Stimulated activated CD4-positive, alpha-beta T cell treated with anti-CD3 and anti-CD28 coated beads, Interleukin-1b, Interleukin-23, amount 100 ng/mL, for 4 hours (primary cell): ENCODE measurements at places on chromosomes 3 and 15.

DNA sequence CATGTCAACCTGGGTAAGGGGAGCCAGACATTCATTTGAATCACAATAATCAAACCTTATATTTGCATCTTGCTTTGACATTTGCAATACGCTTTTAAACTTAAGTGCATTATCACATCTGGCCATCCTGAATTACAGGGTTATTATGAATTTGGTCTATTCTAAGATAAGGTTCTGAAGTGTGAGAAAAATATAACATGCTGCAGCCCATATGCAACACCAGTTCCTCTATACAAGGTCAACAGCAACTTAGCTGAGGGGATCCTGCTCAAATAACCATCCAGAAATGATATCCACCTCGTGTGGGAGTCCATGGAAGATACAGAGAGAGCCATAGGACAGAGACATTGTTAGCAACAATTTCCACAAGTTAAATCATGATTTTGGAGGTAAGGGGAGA is 72.7 kb upstream of the RAD18 start:
- no peak for DNase-seq

GRCh38 chr15:55915221-55915620 is 78.2 kb downstream of the NEDD4 start:
- DNase-seq, result no peak

GRCh38 chr3:184321666-184322065 is 7.3 kb downstream of the EIF4G1 start:
- DNase-seq, result no peak

GRCh38 chr15:92937901-92938300 is 37.8 kb downstream of the CHD2 start:
- no peak for DNase-seq

DNA sequence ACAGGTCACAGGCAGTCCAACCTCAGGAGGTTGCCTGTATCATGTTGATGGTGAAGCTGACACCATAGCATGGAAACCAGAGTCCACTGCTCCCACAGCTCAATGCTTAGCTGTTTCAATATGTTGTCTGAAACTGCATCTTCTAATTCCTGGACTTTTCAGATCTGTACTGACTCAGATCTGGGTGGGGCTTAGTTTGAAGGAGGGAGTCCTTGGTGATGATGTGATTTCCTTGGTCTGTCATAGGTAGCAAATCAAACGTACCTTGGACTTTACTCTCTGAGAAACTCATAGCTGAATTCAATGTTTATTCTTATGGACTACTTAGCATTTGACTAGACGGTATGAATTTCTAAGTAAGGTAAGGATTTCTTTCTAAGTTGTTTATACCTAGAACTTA is at the start of gene HHLA2:
Gene HHLA2, plus strand, starts transcription at position 310 of the 400 bp plus-strand sequence. CDS start 55,266 bp downstream, outside the sequence.
- DNase-seq, result no peak

- no peak for DNase-seq
Measured at GRCh38 chr15:31483986-31484951, 157.6 kb downstream of the KLF13 start.

GRCh38 chr15:81384891-81385720 is 11.1 kb upstream of the TMC3 start:
- no peak for DNase-seq

DNA sequence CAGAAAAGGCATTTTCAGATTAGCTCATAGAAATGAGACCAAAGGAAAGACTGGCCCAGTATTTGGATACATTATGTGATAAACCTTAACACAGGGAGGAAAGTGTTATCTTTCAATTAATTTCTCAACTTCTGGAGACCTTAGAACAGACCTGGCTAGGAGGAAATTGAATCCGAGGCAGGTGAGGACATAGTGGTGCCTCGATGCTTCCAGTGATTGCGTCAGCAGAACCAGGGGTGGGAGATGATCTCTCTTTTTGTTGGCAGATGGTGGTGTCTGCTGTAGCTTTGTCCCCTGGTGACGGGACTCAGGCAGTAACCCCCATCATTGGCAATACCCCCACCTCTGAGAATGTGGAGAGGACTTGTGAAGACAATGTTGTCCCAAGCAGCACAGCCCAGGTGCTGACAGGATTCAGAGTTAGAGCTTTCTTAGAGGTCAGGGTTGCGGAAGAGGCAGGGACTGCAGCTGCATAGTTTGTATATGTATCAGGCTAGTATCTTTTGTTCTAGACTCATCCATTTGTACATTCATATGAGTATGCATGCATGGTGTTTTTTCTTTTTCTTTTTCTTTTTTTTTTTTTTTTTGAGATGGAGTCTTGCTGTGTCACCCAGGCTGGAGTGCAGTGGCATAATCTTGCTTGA is 27.9 kb upstream of the MUC20 start:
- DNase-seq, result no peak
